Left colon (tissue), 2 donors: ENCODE measurements at places on chromosomes 2 and 18. TPM values are rescaled to one million over a fixed set of nuclear protein-coding genes. Genes with fewer than 3 reads are reported as not detected.

Gene POTEC
- total RNA-seq: not detected

Gene MMADHC
- 76.7 TPM for total RNA-seq

Gene TBR1
- total RNA-seq: not detected

Gene SERPINB4
- total RNA-seq: not detected

Gene PROC
- 3.6 TPM for total RNA-seq

Gene DQX1
- 34.3 TPM for total RNA-seq

Gene SNORC
- 38.2 TPM for total RNA-seq

Gene ASPRV1
- 0.43 TPM for total RNA-seq

Gene SNED1
- total RNA-seq: 9.4 TPM

Gene TMEM169
- total RNA-seq: 0.37 TPM

DNA sequence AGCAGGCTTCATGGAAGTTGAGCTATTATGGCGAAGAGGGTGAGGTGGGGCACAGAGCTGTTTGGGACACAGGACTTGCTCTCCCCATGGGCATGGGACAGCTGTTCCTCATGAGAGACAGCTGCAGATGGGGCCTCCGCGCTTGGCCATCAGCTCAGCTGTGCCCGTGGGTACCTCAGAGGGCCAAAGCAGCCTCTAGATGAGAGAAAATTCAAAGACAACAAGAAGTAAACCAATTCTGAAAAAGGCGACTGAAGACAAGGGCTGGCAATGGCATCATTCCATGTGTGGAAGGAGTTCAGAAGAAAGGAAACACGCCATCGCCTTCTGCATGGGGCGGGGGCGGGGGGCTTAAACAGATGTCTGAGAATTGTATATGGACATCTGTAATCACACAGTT is 136.2 kb downstream of the BCL2 start:
- no peak for DNase-seq

- no peak for DNase-seq
Observed at GRCh38 chr18:37720663-37721062, 155.1 kb upstream of the CELF4 start.

GRCh38 chr2:200847269-200847668 is 17.2 kb downstream of the CLK1 start:
- no peak for DNase-seq

GRCh38 chr18:73992242-73993022 is 155.2 kb downstream of the FBXO15 start:
- no peak for DNase-seq

GRCh38 chr2:175005733-175006264 is 618 bp upstream of the CHN1 start:
- no peak for DNase-seq

DNA sequence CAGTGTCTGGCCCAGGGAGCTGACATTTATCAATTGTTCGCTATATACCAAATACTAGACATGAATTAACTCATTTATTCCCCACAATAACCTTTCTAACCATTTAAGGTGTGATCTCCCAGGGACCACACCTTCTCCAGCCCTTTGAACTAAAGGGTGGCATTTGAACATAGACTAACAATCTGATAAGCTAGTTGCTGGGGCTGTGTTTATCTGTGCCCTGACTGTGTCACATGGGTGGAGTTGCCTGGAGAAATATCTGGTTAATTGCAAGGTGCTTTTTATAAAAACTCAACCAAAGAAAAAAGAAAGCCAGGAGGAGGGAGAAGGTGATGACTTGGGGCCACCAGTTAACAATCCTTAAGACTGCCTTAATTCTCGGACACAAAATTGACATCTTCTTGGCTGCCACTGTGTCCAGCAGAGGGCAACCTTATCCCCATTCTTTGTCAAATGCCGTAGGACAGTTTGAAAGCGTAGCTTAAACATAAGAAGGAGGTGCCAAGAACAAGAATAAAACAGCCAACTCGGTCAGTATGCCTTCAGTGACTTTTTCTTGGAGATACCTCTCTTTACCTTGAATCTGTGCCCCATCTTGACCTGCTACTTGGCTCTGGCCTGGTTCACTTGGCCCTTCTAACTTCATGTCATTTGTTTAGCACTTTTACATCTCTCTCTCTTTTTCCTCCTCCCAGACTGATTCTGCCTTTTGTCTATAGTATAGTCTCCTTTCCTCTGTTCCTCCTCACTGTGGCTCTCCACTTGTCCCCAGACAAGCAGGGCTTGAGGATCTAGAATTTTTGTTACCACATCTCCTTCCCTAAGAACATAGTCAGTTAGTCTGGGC is 183.4 kb downstream of the MYO3B start:
- peak; percentile 56 for DNase-seq

GRCh38 chr18:78580835-78581339 is 398.7 kb upstream of the SALL3 start:
- no peak for DNase-seq

DNA sequence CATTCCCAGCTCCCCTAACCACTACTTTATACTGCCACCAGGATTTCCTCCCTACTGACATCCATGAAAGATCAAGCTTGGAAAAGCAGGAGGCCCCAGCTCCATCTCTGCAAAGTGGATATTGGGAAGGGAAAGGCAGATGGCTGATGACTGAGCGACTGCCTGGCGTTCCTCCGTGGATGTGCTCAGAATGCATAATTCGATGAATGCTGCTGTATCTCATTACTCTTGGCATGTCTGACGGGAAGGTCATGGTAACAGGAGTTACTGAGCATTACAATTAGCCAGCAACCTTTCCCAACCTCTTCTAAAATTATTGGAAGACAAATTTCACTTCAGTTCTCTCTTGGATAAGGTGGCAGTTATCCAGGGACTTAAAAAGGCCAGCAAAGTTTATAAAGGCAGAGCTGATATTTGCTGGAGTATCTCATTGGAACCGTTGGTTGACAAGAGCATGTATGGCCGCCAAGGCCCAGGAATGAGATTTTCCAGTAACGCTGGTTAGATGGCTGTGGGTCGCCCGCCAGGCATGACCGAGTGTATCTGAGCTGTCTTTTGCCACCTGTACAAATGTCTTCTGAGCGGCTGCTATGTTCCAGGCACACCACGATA is 34.5 kb downstream of the KCNE4 start:
- no peak for DNase-seq

DNA sequence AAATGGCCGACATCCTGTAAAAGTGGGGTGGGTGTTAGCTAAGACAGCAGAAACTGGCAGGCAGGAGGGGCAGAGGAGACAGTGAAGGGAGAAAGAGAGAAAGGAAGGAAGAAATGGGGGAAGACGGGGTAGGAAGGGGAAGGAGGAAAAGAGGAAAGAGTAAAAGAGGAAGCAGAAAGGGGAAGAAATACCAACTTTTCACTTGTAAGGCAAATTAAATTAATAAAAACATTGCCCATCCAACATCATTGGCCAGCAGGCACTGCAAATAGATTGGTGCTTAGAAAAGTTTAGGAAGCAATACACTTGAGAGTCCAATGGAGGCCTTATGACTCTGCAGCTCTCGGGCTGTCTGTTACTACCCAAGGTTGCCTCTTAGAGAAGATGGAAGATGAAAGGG is 116.7 kb downstream of the TNS1 start:
- DNase-seq: no peak

DNA sequence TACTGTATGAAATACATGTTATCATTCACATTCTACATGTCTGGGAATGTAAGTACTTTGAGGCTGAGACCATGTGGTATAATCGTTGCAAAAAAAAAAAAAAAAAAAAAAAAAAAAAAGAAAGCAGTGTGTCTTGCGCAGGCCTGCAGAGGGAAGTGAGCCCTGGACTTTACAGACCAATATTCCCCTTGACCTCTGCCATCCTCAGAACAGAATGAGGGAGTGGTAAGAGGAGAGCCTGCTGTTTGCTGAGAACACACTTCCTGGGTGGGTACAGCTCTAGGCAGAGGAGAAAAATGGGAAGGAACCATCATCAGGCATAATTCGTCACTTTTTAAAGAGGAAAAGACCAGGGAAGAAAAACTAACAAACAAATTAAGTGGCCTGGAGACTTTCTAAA is 28.8 kb upstream of the TBC1D8 start:
- DNase-seq: peak; percentile 57

- DNase-seq: no peak
Observed at GRCh38 chr2:132979339-132980093, 309.5 kb upstream of the LYPD1 start.

- DNase-seq: no peak
Observed at GRCh38 chr2:9709539-9710285, 78.9 kb upstream of the YWHAQ start.

DNA sequence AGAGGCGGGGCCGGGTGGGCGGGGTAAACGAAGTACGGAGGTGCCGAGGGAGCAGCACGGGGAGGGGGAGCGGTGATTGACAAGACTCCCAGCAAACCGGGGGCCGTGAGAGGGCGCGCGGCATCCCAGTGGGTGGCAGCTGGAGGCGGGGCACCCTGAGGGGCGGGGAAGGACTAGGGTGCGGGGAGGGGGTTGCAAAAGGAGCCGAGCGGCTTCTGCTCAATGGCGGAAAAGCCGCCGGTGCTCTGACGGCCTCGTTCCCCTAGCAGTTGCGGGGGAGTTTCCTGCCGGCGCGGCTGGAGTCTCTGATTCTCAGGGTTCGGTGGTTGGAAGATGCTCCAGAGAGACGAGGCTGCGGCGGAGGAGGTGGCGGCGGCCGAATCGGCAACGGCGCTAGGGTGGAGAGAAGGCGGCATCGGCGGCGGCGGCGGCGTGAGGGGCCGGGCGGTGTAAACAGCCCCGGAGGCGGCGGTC is at the start of gene PPM1B:
Gene PPM1B (plus strand): TSS at position 195 of the 474 bp plus-strand sequence. CDS start 32,325 bp downstream, outside the sequence.
- peak; percentile 99 for DNase-seq

GRCh38 chr18:35755369-35755768 is 173.8 kb downstream of the GALNT1 start:
- DNase-seq: no peak

DNA sequence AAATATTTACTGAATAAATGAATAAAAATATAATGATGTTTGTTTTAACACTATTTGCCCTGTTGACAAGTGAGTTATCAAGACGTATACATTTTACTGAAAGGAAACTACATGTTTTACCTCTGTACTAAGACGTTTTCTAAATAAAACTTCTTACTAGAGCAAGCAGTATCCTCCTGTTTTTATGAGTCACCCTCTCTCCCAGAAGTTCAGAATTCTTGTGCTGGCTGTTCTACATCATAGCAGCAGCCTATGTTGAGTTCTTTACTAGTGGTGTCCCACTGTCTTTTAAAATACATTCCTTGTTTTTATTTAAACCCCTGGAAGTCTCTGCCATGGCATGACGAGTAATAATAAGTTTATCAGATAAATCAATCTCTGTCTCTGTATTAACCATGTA is 297.4 kb downstream of the CALCRL start:
- no peak for DNase-seq

- DNase-seq: no peak
Observed at GRCh38 chr2:215914054-215914776, 99.1 kb downstream of the MREG start.

DNA sequence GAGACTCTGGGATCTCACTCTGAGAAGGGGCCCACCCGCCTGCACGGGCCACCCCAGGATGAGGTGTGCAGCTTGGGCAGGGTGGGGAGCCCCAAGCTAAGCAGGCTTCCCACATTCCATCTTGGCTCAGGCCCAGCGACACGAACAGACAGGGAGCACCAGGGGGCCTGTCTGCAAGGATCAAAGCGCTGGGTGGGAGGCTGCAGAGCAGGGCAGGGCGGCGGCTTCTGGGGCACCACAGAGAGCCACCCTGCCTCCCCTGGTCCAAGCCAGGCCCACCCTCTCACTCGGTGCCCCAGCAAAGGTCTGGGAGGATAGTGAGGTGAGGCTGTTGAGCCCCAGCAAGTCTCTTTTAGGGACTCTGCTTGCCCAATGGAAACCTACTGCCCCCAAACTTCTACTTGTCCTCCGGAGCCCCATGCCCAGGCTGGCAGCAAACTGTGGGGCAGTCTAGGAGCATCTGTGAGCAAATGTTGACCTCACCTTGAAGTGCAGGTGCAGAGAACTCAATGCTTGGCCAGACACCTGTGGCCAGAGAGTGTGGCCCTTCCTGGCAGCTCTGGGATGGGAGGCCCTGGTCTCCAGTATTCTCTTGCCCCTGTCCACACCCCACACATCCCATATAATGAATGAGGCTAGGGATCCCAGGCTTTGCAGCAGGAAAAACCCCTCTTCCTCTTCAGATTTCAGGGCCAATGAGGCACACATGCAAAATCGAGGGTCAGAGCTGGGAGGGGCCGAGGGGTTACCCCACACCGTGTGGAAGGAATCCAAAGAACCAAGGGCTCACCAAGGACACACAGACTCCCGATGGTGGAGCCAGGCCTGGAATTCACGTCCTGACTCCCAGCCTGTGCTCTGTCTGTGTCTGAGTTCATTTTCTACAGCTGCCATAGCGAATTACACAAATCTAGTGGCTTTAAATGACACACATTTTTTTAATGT is 18.8 kb upstream of the GLI2 start:
- no peak for DNase-seq

GRCh38 chr2:219220652-219221402 is 2.1 kb upstream of the ABCB6 start:
- no peak for DNase-seq

- no peak for DNase-seq
Observed at GRCh38 chr2:54670485-54671009, 52.9 kb upstream of the EML6 start.

GRCh38 chr2:8527031-8527430 is 154.8 kb upstream of the ID2 start:
- DNase-seq: no peak

GRCh38 chr18:55585065-55585919 is 2.7 kb downstream of the TCF4 start:
- DNase-seq: no peak

DNA sequence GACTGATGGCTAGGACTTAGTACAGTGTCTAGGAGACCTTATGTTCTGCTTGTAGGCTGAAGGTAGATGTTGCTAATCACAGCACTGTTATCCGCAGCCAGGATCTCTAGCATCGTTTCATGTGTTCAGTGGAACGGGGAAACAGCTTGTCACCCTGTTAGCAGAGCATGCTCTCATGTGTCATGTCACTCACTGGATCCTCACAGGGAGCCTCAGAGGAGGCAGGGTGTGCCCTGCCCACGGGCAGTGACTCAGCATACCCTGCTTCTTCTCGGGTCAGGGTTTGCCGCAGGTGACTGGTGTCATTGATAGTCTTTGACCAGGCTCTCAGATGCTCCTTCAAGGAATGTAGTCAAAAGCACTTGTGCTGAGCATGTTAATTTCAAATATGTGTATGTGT is 44.4 kb downstream of the RPIA start:
- no peak for DNase-seq

GRCh38 chr2:202628646-202629198 is 6.0 kb upstream of the FAM117B start:
- no peak for DNase-seq
